Common myeloid progenitor, CD34-positive (primary cell): ENCODE measurements at places on chromosomes 7 and 10.

DNA sequence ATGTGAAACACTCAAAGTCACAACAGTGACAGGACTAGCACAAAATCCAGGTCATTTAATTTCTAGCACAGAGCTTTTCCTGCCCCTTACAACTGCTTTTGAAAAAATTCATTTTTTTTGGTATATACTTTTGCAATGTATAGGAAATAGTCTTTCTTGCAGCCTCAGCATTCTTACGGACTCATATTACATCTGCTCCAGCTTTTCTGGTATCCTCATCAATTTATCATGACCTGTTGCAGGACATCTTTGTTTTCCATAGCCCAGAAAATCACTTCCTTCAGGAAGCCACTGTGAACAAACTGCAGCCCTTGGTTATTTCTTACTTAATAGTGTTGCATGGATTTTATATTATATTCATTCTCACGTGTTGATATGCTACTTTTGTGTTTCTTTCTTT, 347.9 kb upstream of the MTPN start:
- no peak for DNase-seq

DNA sequence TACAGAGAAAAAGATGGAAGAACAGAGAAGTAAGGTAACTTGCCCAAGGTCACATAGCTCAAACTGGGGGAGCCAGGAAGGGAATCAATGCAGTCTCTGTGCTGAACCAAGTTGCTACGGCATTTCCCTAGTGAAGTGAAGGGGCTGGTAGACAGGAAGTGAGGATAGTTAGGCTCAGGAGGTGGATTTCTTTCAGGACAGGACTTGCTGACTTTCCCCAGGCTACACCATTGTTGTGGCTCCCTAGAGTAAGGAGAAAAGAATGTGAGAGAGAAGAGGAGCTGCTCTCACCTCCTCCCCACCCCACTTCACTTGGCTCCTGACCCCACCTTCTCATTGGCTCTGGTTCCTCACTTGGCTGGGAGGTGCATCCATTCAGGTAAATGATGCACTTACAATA, 316.9 kb downstream of the INHBA start:
- no peak for DNase-seq

DNA sequence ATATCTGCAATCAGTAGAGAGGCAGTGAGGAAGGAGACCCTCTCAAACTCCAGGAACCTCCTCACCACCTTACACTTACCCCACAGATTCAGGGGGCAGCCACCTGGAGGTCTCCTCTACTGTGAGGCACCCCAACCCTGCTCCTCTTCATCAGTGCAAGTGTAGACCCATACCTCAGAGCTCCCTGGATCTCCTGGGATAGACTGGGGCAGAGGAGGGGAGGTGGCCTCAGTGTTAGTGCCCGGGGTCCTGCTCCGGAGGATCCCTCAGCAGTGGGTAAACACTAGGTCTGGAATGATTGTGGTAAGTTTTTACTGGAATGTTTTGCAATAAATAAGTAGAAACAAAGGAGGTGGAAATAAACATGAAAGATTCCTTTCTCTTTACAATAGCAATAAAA, 31.1 kb downstream of the ANTXRL start:
- DNase-seq: no peak

DNA sequence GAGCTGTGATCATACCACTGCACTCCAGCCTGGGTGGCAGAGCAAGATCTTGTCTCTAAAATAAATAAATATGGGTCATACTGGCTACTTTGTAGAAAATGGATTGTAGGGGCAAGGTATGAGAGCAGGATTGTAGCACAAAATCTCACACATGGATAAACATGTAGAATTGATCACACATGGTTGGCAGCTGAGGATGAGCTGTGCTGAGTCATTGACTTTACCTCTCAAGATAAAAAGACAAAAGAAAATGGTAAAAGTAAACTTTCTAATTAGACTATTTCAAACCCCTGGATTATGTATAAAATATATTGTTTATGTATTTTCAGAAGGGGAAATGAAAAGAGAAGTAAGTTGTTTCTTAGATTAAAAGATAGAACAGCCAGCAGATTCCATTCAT, 69.3 kb downstream of the APBB1IP start:
- DNase-seq: no peak

GRCh38 chr10:45441239-45442190, 67.5 kb downstream of the ALOX5 start:
- DNase-seq: no peak

DNA sequence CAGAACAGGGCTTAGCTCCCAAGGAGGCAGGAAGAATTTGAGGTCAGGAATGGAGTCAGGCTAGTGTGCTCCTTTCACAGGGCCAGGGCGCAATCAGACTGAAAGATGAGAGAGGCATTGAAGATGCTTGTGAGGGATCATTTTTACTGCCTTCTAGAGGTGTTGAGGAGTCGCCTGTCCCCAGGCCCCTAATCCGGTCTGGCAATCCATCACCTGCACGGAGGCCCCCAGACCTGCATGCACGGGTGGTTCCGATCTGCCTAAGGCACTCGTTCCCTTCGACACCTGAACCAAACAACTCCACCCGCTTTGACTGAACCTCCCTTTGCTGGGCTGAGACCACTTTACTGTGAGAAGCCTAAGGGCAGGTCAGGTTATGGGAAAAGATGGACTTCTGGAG, 8.0 kb downstream of the FOXI2 start:
- DNase-seq: no peak

DNA sequence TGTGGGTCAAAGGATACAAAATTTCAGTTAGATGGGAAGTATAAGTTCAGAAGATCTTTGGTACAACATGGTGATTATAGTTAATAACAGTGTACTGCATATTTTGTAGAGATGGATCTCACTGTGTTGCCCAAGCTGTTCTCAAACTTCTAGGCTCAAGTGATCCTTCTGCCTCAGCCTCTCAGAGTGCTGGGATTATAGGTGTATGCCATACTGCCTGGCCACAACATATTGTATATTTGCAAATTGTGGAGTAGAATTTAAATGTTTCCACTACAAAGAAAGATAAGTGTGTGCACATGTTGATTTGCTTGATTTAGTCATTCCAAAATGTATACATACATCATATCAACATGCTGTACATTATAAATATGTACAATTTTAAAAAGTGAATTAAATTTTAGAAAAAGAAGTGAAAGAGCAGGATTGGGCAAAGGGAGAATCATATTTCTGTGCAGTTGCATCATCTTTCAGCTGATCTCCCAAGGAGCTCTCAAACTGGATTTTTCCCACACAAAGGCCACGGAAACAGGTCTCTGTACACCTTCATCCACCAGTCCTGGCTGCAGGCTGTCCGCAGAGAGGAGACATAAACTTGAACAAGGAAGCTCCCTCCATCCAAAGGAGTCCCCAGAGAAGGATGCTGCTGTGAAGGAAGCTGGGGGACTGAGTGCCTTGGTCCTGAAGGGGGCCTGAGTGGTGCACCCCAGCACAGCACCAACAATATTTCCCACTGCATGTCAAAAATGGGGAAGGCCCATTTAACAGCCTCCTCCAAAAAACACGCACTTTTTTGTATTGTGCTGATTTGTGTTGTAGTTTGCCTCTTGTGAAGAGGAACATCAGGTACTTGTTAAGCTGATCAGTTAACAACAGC, 217.1 kb upstream of the GHITM start:
- DNase-seq: no peak

GRCh38 chr7:68744036-68744435, 854.2 kb upstream of the AUTS2 start:
- DNase-seq: no peak

GRCh38 chr7:17530741-17531421, 232.4 kb downstream of the AHR start:
- peak; percentile 45 for DNase-seq

DNA sequence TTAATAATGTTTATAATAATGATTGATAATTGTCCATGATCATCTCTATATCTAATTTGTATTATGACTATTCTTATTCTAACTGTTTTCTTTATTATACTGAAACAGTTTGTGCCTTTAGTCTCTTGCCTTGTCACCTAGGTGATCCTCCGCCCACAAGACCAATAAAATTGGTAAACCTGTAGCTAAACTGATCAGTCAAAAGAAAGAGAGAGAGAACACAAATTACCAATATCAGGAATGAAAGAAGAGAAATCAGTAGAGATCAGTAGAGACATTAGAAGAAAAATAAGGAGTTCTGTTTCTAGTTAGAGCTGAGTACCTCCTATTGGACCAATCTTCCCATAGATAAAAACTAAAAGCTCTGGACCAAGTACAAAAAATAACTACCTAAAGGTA, 6.1 kb upstream of the COA1 start:
- no peak for DNase-seq

GRCh38 chr7:158923928-158924511, 67.7 kb downstream of the DYNC2I1 start:
- DNase-seq: no peak

GRCh38 chr10:36602374-36602773, 523.0 kb upstream of the ANKRD30A start:
- DNase-seq: no peak

GRCh38 chr10:79071396-79071923, 2.7 kb downstream of the ZMIZ1 start:
- no peak for DNase-seq

DNA sequence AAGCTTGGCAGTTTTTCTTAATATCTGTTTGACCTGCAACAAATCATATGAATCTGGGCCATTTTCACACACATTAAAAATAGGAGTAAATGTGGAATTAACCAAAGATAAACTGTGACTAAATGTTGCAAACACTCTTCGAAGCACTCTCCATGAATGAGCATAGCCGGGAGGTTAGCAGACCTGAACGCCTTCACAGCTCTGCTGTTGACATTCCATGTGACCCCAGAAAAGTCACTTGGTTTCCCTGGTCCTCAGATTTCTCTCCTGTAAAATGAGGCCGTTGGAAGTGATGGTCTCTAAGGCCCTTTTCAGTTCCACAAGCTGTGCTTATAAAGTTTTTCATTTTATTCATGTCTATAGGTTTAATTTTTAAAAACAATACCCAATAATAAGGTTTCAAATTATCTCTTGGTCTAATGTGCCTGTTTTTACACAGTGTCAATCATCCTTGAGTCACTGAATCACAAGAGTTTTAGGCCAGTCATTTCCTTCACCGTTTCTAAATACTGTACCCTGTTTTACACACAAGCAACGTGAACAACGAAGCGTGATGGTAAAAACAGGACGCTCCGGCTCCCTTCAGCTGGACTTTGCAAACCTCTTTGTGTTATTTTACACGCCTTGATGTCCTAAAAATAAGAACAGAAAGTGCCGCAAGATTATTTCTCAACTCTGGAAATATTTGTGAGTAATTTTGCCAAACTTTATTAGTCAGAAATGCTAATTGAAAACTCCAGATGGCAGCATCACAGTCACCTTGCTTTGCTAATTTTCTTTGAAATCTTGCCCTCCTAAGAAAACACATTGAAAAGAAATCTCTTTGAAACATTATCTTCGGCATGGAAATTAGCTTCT, 38.6 kb upstream of the MET start:
- no peak for DNase-seq

- no peak for DNase-seq
These were observed 38.0 kb upstream of the AASS start for GRCh38 chr7:122182081-122182480.

DNA sequence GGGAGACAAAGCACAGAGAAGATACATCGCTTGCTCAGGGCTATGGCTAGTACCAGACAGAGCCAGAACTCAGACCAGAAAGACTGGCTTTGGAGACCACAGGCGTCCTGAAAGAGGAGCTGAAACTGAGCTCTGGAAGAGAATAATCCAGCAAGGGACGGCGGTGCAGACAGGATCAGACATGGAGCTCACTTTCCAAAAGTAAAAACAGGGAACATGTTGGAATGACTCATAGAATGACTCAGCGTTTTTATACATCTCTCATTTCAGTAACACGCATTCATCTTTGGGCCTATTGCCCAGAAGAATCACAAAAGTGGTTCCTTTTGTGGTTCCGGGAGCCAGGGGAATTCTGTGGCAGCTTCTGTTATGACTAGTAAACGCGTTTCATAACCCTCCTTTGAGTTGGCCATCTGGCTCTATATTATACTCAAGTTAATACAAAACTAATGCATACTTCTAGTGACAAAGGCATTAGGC, 37.2 kb downstream of the PLEKHS1 start:
- DNase-seq: peak; percentile 52

DNA sequence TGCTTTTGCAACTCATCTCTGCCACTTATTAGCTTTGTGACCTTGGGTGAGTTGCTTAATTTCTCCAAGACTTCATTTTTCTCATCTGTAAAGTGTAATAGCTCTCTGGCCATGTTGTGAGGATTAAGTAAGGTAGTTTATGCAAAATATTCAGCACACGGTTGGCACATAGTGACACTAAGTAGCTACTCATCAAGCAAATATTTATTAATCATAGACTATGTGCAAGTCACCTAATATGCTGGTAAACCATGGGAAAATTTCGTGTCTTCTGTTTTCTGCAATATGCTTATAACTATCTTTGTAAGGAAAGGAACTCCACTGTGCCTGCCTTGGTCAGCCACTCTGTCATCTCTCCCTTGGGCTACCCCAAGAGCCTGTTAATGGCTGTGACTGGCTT, 50.3 kb upstream of the EGR2 start:
- DNase-seq: no peak

DNA sequence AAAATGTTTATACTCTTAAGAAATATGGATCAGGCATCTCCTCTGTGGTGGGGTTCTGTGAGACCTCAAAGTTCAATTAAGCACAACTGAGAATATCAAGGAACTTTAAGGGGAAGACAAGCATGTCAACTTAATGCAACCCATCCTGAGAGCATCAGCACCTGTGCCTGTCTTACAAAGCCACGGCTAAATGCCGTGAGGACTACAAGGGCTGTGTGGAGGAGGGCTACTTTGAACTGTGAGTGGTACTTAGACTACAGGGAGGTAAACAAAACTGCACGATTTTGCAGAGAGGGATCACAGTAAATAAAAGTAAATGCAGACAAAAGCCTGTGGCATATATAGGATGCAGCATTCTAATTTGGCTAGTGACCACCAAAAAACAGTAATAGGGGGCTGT, 139.1 kb downstream of the ATE1 start:
- no peak for DNase-seq

DNA sequence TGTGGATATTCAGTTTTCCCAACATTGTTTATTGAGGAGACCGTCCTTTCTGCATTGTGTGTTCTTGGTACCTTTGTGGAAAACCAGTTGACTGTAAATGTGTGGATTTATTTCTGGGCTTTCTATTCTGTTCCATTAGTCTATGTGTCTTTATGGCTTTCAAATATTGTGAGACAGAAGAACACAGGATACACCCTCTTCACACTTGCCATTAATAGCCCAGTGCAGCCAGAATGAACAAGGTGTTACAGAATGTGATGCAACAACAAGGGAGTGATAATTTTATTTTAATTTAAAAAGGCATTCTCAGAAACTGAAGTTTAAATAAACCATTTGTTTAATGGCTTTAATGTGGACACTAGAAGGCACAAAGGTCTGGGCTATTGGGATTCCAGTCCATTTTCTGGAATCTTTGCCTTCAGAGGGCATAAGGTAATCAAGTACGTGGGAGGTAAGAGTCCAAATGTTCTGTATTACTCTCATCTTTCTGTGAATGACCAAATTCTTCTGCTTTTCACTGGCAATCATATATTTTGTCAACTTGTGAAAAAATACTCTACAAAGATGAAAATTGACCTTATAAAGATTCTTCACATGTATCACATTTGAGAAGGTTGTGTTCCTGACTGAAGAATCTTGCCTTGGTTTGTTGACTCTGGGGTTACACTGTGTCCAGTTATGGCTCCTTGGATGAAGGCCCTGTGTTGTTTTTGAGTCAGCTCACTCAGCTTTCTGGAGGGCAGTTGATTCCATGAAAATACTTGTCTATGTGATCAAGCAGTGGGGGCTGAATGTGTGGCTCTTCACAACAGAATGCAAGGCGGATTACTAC, 962.7 kb downstream of the LRMDA start:
- DNase-seq: no peak
